HFFc6 (cell line): ENCODE measurements at places on chromosomes 11 and 22. TPM values are rescaled to one million over a fixed set of nuclear protein-coding genes. Genes with fewer than 3 reads are reported as not detected.

DNA sequence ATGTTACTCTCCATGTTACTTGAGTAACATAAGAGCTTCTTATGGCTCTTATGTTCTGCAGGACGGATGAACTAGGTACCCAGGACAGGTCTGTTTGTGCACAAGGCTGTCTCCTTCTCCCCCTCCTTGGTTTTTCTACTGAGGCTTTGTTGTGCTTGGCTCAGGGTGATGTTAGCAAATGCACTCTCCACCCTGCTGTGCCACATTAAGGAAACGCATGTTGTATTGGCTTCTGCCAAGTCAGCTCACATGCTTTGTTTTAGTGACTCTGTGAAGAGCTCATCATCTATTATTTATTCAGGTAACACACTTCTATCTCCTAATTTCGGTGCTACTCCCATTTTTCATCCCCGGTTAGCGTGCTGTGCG, 108.3 kb downstream of the PTPRJ start:
- H3K4me3 ChIP-seq = no peak overlapping the region
- no peaks in the 10 kb centered on the region for H3K27me3 ChIP-seq
- H3K36me3 ChIP-seq = peaks cover 4% of the 10 kb centered on the region; the same call in 1 of the 2 replicates

GRCh38 chr11:62269654-62270278, at the start of gene SCGB2A2:
Gene SCGB2A2 (plus strand): TSS chr11:62270158. CDS start chr11:62270217, 59 bp downstream.
- H3K4me3 ChIP-seq = no peak within 1 kb of the TSS
- DNase-seq = no peak
- H3K36me3 ChIP-seq = no peaks in the 10 kb centered on the region
- peaks cover 7% of the 10 kb centered on the region; the same call in 1 of the 2 replicates for H3K4me1 ChIP-seq
- no peak within 1 kb of the TSS for H3K27ac ChIP-seq
- H3K27me3 ChIP-seq = peaks cover 23% of the 10 kb centered on the region

- no peak overlapping the region; the same call in 1 of the 2 replicates for H3K27ac ChIP-seq
- H3K36me3 ChIP-seq = no peaks in the 10 kb centered on the region
- peaks cover 10% of the 10 kb centered on the region for H3K4me1 ChIP-seq
- no peak overlapping the region for H3K4me3 ChIP-seq
- peaks cover 16% of the 10 kb centered on the region for H3K27me3 ChIP-seq
- DNase-seq = no peak
These were observed 14.3 kb downstream of the NPTXR start for GRCh38 chr22:38829485-38829884.

- no peaks in the 10 kb centered on the region for H3K4me1 ChIP-seq
- H3K27ac ChIP-seq = no peak overlapping the region
- H3K27me3 ChIP-seq = no peaks in the 10 kb centered on the region
- H3K4me3 ChIP-seq = no peak overlapping the region
These were observed 1363.0 kb downstream of the TBC1D22A start for GRCh38 chr22:48125416-48125815.

GRCh38 chr11:73950869-73951710, at the start of gene DNAJB13:
Gene DNAJB13 (plus strand): TSS chr11:73951026. CDS start chr11:73951070, 44 bp downstream.
- DNase-seq = peak; percentile 55
- peaks cover 4% of the 10 kb centered on the region for H3K4me1 ChIP-seq
- no peak within 1 kb of the TSS for H3K27ac ChIP-seq
- 0 out of 2 replicates have a peak, but pooled peaks cover 4% of the 10 kb centered on the region for H3K36me3 ChIP-seq
- H3K27me3 ChIP-seq = peaks cover 2% of the 10 kb centered on the region
- no peak within 1 kb of the TSS for H3K4me3 ChIP-seq

DNA sequence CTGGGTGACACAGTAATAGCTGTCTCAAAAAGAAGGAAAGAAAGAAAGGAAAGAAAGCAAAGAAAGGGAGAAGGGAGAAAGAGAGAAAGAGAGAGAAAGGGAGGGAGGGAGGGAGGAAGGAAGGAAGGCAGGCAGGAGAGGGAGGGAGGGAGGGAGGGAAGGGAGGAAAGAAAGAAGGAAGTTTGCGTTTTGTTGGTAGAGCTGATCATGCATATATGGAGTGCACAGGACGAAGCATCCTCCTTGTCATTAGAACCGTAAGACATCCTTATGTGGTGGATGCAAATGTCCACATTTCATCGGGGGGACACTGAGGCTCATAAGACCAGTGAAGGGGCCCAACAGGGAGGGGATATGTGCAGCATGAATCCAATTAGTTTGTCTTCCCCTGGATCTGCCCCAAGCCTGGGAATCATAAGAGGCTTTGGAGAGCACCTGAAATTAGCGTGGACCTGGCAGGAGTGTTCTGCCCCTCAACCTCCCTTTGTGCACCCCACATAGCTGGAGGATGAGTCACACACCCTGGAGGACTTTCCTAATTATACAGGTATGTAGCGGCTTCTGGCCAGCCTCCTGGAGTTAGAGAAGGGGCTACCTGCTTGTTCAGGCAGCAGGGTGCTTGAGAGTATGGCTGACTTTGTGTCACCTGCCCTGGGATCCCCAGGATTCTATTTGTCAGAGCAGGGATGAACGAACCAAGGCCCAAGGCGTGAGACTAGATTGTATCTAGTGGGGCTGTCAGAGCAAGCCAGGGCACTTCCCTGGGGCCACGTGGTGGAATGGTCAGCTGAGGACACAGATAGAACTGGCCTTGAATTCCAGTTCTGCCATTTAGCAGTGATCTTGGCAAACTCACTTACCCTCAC, 119.7 kb upstream of the CD82 start:
- DNase-seq = no peak
- no peaks in the 10 kb centered on the region for H3K4me1 ChIP-seq
- H3K27ac ChIP-seq = no peak overlapping the region
- H3K36me3 ChIP-seq = no peaks in the 10 kb centered on the region
- H3K27me3 ChIP-seq = peaks cover 21% of the 10 kb centered on the region

DNA sequence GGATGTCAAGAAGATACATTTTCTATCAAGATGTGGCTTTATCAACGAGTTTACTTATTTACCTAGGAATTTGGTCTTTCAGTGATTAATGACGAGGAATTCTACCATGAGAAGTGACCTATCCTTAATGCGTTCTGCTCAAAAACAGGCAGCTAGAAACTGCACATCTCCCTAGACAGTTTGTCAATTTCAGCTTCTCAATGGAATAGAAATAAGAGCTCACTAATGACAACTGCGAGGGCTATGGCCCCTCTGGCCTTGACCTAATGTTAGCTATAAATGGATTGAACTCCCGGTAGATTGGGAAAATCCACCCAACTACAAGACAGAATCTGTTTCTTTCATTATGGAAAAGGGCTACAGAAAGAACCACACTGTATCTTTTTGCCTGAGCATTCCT, 223.4 kb downstream of the CADM1 start:
- H3K4me3 ChIP-seq = no peak overlapping the region
- H3K36me3 ChIP-seq = no peaks in the 10 kb centered on the region
- H3K27me3 ChIP-seq = no peaks in the 10 kb centered on the region

Gene CHADL
- total RNA-seq = 0.27 to 0.63 TPM (median 0.45 TPM) in 3 replicates

DNA sequence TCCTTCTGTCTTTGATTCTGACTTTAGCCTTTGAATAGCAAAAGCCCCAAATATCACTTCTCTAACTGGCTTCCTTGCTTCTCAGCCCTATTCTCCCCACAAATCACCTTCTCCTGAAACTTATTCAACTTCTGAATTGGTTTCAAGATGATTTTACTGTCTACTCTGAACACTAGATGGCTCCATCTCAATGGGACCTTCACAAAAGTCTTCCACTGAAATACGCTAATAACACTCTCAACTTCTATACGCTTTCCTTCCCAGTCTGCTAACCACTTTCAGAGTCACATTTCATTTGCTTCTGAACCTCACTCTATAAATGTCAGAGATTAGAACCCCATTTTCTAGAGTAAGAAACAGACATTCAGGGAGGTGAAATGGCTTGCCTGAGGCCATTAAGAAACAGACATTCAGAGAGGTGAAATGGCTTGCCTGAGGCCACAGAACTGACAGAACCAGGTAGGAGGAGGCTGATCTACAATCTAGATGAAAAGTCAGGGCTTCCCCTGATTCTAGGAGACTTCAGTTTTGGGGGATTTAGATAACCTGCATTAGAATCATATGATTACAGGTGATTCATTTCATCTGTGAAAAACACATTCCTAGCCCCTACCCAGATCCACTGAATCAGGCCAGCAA, 20.6 kb downstream of the MORC2 start:
- H3K27me3 ChIP-seq = no peaks in the 10 kb centered on the region
- no peaks in the 10 kb centered on the region for H3K4me1 ChIP-seq
- peaks cover 25% of the 10 kb centered on the region for H3K36me3 ChIP-seq

Gene MRGPRF
- 51.4 to 68.4 TPM (median 65.6 TPM) in 3 replicates for total RNA-seq

Gene RAG2
- not detected in 3 replicates for total RNA-seq

DNA sequence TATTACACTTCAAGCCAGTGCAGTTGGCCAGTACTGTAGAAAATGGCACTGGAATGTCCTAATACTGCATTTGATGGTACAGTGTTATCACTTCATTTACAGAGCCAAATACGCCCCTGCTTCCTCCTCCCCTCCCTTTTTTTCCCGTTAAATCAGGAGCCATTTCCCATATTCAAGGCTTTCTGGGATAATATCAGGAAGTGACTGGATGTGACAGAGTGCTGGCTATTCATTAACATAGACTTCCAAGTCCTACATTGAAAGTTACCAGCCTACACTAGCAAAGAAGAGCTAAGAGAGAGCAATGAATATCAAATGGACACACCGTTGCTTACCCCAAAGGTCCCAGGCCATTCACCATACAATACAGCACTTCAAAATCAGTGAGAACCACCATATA, 32.1 kb upstream of the ABCC8 start:
- H3K27ac ChIP-seq = no peak overlapping the region
- H3K27me3 ChIP-seq = peaks cover 34% of the 10 kb centered on the region
- no peak for DNase-seq
- no peak overlapping the region for H3K4me3 ChIP-seq

- DNase-seq = no peak
- H3K27ac ChIP-seq = no peak overlapping the region
- H3K27me3 ChIP-seq = peaks cover 22% of the 10 kb centered on the region
- peaks cover 9% of the 10 kb centered on the region for H3K4me1 ChIP-seq
- H3K4me3 ChIP-seq = no peak overlapping the region
These were observed 48.3 kb downstream of the FEZ1 start for GRCh38 chr11:125447721-125448120.

Gene HMGXB4
- total RNA-seq = 18.8 to 24.0 TPM (median 22.3 TPM) in 3 replicates

- H3K36me3 ChIP-seq = no peaks in the 10 kb centered on the region
These were observed 375.0 kb downstream of the NTM start for GRCh38 chr11:131745405-131745804.

DNA sequence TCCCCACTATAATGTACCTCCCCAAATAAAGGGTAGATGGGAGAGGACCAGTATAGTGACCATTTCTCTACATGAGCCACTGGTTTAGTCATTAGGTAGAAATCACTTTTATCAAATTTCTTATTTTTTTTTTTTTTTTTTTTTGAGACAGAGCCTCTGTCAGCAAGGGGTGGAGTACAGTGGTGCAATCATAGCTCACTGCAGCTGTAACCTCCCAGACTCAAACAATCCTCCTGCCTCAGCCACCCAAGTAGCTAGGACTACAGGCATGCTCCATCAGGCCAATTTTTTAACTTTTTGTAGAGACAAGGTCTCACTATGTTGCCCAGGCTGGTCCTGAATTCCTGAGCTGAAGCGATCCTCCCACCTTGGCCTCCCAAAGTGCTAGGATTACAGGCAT, 322.4 kb downstream of the TTC28 start:
- H3K4me1 ChIP-seq = no peaks in the 10 kb centered on the region
- H3K27ac ChIP-seq = no peak overlapping the region
- no peak overlapping the region for H3K4me3 ChIP-seq
- DNase-seq = no peak

Gene SLC43A3
- 1.8 to 18.7 TPM (median 3.9 TPM) in 3 replicates for total RNA-seq

Gene SYT13
- total RNA-seq = not detected in 3 replicates

Gene GPHA2
- total RNA-seq = not detected in 3 replicates

DNA sequence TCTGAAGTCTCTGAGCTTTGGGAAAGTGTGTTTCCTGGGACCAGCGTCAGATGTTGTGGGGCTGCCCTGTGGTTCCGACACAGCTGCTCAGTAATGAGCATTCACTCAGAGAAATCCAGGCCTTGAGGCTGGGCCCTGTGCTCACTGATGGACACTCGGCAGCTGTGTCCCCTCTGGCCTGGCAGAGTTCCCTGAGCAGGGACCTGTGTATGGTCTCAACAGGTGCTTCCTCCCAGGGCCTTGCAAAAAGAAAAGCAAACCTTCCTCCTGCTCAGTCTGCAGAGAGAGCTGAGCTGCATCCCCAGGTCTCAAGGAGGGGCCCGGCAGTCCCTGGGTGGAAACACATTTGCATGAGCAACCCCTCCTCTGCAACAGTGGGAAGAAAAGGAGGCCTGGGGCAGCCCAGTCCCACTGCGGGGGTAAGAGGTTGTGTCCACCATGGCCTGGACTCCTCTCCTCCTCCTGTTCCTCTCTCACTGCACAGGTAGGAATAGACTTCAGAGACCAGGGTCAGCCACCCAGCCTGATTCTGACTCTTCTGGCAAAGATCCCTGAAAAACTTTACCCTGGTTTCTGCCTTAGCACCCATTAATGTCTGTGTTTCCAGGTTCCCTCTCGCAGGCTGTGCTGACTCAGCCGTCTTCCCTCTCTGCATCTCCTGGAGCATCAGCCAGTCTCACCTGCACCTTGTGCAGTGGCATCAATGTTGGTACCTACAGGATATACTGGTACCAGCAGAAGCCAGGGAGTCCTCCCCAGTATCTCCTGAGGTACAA, 131.2 kb downstream of the VPREB1 start:
- no peak for DNase-seq
- H3K4me3 ChIP-seq = no peak overlapping the region
- no peaks in the 10 kb centered on the region for H3K4me1 ChIP-seq
- peaks cover 18% of the 10 kb centered on the region for H3K27me3 ChIP-seq

DNA sequence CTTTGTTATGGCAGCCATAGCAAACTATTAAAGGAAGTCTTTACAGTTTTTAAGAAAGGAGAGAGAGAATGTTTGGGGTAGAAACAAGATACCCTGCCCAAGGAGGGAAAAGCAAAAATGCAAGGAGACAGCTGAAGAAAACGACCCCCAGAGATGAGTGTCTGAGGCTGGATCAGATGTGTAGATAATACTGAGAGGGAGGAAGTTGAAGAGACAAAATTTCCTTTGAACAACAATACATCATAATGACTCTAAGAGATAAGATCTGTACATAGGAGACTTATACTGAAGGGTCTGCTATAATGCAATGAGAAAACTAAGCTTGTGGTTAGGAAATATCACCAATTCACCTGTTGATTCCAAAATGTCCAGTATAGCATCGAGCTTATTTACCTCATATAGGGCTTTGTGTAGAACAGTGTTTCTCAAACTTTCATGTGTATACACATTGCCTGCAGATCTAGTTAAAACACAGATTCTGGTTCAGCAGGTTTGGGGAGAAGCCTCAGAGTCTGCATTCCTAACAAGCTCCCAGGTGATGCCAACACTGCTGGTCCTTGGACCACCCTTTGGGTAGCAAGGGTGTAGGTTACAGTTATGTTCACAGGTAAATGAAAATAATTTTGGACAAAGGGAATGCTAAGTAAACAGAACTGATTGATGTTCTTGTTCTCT, 5.8 kb upstream of the CEP295 start:
- peaks cover 21% of the 10 kb centered on the region for H3K4me1 ChIP-seq
- no peak for DNase-seq
- peaks cover 26% of the 10 kb centered on the region for H3K27me3 ChIP-seq
- H3K4me3 ChIP-seq = no peak overlapping the region
- no peak overlapping the region for H3K27ac ChIP-seq
- no peaks in the 10 kb centered on the region for H3K36me3 ChIP-seq

DNA sequence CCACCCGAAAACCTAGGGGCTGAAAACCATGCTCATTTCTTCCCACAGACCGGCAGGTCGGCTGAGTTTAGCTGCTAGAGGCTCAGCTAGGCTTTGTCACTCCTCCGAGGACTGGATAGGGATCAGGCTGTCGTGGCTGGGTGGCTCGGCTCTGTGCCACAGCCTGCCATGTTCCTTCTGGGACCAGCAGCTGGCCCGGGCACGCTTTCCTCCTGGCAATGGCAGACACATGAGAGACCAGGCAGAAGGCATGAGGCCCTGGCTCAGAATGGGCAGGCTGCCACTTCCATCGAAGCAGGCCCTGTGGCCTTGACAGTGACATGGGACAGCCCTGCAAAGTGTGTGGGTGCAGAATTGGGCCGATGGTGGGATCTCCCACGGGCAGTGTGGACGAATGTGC, 20.9 kb downstream of the PARVG start:
- H3K36me3 ChIP-seq = no peaks in the 10 kb centered on the region
- H3K4me3 ChIP-seq = no peak overlapping the region
- DNase-seq = no peak
- no peak overlapping the region for H3K27ac ChIP-seq
- H3K4me1 ChIP-seq = peaks cover 15% of the 10 kb centered on the region
- H3K27me3 ChIP-seq = peaks cover 23% of the 10 kb centered on the region
